Calu3 (cell line): ENCODE measurements at places on chromosomes 2 and 18.

DNA sequence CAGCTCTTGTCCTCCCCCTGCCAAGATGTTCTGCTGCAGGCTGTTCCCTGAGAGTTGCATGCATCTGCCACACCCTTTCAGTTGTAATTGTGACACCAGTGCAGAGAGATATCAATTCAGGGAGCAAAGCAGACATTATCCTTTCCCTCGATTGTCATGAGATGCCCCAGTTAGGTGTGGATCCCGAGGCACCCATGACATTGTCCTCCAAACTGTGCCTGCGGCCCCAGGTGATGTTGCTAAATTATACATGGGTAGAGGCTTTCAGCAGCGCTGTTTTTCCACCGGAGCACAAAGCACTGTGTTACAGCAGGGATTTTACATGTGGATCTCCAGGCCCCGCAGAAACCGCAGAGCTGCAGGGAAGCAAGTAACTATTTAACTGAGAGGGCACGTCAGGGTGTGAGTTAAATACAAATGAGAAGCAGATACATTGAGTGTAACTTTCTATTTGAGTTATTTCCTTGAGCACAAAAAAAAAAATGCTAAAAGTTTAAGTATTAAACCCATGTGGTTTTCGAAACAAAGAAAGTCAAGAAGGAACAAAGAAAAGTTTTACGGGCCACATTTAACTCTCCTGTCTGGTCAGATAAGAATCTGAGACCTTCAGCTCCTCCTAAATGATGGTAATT, 90.3 kb upstream of the BCL2L11 start:
- DNase-seq, result peak; percentile 47

GRCh38 chr2:5236249-5236648, 455.9 kb upstream of the SOX11 start:
- no peak for DNase-seq

DNA sequence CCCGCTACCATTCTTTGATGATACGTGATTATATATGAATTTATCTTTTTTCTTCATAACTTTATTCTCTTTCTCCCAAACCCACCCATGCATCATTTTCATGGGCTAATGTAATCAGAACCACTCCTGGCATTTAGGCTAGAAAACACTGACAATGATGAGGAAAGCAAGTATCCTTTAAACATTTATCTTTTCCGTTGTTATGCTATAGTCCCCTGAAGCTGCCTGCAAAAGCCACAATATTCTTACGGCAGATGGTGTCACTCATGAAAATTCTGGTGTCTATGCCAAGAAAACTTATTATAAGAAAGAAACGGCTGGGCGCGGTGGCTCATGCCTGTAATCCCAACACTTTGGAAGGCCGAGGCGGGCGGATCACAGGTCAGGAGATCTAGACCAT, 221.8 kb upstream of the CTAGE1 start:
- DNase-seq, result no peak

DNA sequence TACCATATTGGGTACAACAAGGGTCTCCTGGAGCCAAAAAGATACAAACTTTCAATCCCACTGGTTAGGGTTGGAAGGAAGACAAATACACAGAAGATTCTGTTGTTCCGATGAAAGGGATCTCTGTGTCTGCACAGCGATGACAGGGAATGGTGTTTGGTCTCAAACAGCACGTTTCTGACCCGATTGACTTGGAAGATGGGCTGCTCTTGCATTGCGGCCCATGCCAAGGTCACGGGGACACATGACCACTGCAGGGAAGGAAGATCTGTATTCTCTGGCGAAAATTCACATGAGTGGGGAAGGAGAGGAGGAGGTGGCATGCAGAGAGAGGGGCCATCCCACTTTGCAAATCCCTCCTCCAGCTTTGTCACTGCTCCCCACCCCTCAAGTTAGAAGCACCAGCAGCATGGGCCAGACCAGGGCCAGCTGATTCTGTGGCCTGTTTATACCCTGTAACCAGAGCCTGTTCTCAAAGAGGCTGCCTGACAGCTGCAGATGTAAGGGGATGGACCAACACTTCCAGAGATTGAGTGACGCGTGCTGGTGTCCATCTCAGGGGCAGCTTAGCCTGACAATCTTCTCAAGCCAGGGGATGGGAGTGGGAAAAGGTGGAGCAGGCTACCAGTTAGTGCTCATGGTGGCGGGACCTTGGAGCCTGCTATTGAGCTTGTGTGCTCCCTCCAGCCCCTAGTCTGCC, 57.2 kb downstream of the TNP1 start:
- DNase-seq, result no peak

- DNase-seq, result no peak
Observed at GRCh38 chr2:96877042-96877451, 7.2 kb upstream of the SEMA4C start.
